ENCODE measurements at places on chromosomes 16 and 17. TPM values are rescaled to one million over a fixed set of nuclear protein-coding genes. Genes with fewer than 3 reads are reported as not detected.

CLDN7 gene
- total RNA-seq, result not detected

- DNase-seq, result no peak
Observed at GRCh38 chr17:69412251-69412671, 2.2 kb upstream of the MAP2K6 start.

- peak; percentile 33 for DNase-seq
Observed at GRCh38 chr17:8124350-8125153, 646 bp upstream of the HES7 start.

DNA sequence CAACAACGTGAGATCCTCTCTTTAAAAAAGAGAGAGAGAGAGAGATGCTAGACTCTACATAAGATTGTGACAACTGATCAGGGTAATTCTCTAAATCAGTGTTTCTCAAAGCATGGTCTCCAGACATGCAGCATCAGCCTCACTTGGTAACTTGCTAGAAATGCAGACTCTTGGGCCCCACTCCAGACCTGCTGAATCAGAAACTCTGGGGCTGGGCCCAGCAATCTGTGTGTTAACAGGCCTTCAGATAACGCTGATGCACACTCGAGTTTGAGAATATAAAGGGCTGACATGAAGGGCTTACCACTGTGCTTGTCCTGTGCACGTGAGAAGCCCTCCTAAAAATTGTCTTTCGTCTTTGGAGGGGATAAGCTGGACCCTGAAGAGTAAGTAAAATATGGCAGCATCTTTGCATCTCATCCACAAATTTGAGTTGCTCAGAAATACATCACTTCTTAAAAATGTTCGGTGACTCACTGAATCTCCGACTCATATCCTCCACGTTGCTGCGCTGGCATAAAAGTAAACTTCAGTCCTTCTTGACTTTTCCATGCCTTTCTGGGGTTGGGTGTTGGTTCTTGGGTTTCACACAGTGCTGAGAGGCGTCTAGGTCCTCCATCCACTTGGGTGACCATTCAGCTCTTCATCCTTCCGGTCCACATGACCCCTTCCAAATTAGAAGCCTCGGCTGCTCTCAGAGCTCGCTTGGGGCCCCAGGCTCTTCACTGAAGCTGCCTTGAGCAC is 26.1 kb upstream of the KDM8 start:
- peak; percentile 89 for DNase-seq

- no peak for DNase-seq
Observed at GRCh38 chr17:36188891-36189306, 7.7 kb downstream of the CCL3L1 start.
